ENCODE measurements at places on chromosomes 4 and X.

DNA sequence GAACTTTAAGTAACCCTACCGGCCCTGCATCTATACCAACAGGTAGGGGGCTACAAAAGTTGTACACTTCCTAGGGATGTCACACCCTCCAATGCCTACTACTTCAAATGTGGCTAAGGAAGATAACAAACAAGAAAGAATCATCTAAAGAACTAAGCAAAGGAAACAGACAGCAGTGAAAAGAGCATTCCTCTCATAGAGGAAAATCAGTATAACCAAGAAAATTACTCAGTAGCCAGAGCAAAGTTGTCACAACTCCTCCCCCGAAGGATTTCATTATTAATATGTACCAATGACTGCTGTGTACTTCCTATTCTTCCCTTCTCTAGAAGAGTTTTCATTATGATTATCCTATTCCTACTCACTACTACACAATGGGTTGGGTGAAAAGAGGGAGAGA, 12.6 kb downstream of the ANKRD17 start:
- no peak for DNase-seq

DNA sequence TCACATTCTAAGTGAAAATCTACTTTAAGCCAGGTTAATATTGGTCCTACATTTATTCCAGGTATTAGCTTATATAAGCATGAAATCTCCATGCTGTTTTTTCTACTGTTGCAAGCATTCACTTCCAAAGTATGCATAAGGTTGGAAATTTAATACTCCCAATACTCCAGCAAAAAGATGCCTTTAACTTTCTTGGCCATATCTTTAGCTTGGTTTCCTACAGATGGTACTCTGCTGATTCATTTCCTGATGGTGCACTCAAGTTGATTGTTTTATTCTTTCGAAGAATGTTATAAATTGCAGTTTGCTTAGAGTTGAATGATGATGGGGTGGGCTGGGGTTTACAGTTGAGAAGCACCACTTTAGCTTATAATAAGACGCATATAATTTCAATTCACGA, 330.2 kb downstream of the PTTG2 start:
- no peak for DNase-seq

GRCh38 chrX:22950269-22951266, 49.2 kb upstream of the DDX53 start:
- peak; percentile 34 for DNase-seq

DNA sequence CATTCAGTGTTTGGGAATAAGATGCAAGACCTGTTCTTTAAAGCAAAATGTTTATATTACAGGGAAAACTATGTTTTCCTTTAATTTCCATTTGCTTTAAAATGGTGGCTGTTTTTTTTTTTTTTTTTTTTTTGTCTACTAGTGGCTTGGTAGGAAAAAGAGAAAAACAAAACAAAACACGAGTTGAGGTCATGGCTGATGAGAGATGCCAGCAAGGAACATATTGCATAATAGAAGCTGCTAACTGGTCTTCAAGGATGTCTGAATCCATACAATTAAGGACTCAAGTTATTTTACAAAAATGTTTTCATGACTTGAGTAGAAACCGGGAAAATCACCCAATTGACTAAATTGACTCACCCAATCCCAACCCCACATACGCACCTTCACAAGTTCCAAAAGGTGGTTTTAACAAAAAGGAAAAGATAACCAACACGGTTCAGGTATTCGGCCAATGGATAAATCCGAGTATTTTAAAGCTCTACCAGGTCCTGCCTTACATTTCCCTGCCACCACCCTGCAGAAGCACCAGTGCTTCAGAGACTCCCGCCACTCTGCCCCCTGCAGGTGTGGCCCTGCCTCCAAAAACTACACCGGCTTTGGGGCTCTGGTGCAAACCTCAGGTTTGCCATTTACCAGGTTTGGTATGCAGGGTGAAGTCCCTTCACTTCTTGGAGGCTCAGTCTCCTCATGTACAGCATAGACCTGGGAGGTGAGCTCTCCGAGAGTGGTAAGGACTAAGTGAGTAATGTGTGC, 27.1 kb downstream of the PIR start:
- no peak for DNase-seq

DNA sequence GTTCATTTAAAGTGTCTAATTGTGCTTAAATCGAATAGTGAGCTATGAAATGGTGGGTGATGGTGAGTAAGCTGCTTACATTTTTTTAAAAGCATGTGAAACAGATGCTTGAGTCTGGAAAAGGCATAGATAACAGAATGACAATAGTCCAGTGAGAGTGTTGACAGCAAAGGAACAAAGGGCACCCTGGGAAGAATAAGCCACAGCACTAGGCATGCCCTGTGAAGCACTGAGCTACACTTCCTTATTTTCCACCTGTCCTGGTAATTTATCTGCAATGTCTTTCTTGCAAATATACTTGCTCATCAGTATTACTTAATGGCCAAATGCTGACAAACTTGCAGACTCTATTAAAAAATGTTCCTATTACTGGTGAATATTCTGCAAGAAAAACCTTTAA, 168.7 kb downstream of the PRDM5 start:
- no peak for DNase-seq

GRCh38 chr4:75800972-75801371, 76.6 kb downstream of the USO1 start:
- no peak for DNase-seq

- no peak for DNase-seq
These were observed 35.3 kb downstream of the NBDY start for GRCh38 chrX:56764153-56764974.

GRCh38 chrX:47933946-47934345, 69.8 kb downstream of the ZNF182 start:
- no peak for DNase-seq

GRCh38 chrX:25968920-25969319, 169.2 kb upstream of the MAGEB18 start:
- no peak for DNase-seq

Data from AG04449 (cell line).